ENCODE measurements at places on chromosomes 4 and X.

DNA sequence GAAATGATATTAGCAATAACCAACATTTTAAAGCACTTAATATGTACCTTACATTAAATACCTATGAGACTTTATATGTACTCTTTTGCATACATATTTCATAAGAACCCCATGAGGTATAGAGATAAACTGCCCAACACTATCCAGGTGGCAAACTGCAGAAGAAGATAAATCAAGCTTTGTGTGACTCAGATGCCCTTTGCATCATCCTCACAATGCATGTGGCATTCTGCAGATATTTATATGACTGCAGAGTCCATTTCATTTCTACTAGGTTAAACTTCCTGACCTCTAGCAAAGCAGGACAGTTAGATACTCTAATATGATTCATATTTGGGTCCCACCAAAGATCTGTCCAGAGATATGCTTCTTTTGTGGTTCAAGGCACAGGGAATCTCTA is 85.6 kb upstream of the RASGEF1B start:
- no peak for DNase-seq

DNA sequence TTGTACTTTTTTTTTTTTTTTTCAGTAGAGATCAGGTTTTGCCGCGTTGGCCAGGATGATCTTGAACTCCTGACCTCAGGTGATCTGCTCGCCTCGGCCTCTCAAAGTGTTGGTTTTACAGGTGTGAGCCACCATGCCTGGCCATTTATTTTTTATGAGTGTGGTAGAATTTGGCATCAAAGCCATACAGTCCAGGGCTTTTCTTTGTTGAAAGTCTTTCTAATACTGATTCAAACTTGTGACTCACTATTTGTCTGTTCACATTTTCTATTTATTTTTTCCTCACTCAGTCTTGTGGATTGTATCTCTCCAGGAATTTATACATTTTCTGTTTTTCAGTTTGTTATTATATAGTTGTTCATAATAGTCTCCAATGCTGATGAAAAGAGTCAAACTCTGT is 66.5 kb upstream of the SPIN4 start:
- DNase-seq = no peak

DNA sequence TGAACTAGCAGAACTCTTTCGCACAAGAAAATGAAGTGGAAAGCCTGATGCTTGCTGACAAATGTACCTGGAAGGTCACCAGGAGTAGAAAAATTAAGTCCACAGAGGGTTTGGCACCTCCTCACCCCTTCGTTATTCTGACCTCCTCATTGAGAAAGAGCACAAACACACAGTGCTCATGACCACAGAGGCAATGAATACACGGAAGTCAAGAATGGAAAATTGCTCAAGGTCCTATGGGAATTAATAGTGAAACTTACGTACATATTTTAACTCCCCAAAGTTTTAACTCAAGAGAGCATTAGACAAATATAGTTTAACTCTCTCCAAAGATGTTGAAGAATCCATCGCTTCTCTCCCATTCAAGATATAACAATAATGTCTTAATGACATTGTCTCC is 83.6 kb upstream of the CAMK2D start:
- DNase-seq = no peak

DNA sequence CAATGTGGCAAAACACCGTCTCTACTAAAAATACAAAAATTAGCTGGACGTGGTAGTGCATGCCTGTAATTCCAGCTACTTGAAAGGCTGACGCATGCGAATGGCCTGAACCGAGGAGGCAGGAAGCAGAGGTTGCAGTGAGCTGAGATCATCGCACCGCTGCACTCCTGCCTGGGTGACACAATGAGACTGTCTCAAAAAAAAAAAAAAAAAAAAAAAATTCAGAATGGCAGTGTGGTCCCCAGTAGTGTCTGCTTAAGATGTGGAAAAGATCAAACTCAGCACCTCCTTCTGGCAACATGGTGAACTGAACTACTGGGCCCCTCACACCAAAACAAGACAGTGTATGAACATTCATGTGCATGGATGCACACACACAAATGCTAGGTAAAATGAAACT is 32.2 kb downstream of the SMS start:
- DNase-seq = peak; percentile 47

DNA sequence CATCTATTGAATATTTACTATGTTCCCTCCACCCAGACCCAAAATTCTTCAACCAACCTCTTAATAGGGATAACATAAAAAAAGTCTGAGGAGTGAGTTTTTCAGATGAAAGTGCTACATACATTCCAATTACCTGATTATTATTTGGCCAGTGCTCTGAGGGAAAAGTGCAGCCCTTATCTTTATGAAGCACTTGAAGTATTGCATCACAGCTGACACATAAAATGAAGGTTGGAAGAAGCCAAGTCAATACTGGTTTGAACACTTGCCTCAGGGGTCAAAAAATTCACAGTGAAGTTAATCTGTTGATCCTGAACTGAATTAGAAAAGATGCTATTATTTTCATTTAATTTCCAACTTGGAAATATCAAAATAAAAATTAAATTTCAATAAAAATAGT is 498.9 kb downstream of the INPP4B start:
- no peak for DNase-seq

DNA sequence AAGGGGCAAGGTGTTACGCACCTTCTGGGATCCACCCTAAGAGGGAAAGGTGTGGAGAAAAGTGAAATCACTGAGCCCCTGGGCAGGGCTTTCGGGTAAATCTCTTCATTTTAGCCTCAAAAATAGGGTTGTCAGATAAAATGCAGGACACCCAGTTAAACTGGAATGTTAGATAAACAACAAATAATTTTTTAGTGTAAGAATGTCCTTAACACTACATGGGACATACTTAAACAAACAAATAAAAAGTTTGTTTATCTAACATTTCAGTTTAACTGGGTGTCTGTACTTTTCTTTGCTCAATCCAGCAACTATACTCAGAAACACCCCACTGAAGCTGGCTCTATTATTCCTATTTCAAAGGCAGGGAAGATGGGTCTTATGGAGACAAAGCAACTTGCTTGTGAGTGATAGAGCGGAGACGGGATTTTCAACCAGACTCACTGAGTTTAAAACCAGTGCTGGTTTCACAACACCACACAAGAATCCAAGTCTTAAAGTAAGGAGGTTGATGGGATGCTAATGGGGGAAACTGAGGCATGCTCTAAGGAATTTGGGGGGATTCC is 144.8 kb upstream of the RBPJ start:
- no peak for DNase-seq

- DNase-seq = no peak
These were observed 668.7 kb upstream of the EPHA5 start for GRCh38 chr4:66339007-66339406.

- no peak for DNase-seq
These were observed 242.1 kb upstream of the ZCCHC13 start for GRCh38 chrX:74061879-74062278.

DNA sequence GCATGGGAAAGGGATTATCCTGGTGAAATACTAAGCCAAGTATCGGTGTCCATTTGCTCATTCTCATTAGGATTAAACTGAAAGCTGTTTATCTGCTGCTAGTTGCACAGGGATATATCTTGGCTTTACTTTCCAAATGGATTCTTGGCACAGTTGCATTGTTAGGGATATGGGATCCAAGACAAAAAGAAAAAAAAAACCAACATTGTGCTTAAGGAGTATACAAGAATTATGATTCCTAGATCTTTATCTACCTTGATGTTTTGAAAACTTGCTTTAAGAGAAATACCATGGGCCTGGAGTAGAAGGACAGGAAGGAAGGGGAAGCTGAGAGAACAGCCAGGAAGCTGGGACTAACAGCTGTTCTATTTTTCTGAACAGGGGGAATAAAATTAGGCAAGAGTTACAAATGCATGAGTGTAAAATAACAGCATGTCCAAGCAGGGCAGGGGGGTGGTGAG is 107.6 kb downstream of the ATXN3L start:
- no peak for DNase-seq

DNA sequence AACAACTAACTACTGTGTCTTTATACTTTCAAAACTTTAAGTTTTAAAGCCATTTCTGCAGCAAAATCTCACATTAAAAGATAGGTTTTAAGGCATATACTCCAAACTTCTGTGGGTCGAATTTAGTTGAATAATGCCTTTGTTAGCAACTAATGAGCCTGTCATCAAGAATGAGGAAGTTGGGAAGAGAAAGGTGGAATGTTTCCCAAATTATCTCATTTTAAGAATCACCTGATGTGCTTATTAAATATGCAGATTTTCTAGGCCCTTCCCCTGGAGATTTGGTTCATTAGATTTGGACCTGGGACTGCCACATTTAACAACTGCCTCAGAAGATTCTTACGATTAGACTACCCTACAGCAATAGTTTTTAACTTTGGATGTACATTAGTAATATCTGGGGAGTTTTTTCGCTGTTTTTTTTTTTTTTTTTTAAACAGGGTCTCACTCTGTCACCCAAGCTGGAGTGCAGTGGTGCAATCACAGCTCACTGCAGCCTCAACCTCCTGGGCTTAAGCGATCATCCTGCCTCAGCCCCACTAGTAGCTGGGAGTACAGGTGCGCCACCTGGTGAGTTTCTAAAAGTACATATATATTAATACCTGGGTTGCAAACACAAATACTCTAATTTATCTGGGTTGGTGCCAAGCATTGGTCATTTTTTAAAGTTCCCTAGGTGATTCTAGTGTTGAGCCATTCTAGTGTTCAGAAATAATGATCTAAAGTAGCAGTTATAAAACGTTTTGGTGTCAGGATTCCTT is 16.1 kb upstream of the TASL start:
- DNase-seq = peak; percentile 12

- DNase-seq = no peak
These were observed 272.5 kb downstream of the SHOX start for GRCh38 chrX:903116-903515.

GRCh38 chr4:134019657-134020056 is 181.9 kb downstream of the PABPC4L start:
- no peak for DNase-seq

DNA sequence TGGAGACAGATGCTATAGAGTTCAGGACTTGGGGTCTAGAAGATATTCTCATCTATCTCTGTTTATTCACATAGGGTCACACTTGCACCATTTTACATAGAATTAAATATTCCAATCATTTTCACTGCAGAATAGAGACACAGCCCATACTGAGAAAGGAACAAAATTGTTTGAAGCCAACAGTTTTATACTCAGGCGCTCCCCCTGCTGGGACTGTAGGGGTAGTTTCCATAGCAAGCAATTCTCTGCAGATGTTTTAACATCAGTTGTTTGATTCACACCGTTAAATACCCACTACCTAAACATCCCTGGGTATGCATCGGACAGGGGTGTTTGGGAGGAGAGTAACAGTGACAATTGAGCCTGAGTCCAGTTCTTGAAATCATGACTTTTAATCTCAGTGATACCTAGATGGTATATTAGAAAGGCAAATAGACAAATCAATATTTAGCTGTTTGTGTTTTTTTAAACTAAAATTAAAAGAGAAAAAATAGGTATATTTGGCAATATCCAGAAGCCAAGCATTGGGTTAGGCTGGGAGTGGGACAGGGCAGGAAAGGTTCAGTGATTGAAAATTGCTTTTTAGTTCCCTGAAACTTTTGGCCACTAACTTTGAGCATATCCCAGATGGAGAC is 33.8 kb downstream of the LONRF3 start:
- DNase-seq = peak; percentile 4

DNA sequence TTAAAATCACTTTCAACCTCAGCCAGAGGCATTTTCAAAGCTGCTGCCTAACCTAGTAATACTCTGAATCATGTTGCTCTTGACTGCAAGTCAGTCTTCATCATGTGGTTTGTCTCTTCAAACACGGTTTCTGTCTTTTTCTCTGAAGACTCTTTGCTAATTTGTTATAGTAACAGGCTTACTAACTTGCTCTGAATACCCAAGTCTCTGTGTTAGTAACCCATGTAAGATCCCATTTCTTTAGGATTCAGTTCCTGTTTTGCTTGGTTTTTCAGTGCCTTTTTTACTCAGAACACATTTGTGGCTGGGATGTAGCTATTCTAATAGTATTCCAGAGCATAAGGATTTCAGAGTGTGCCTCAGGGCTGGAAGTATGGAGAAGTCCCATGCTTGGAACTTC is 1450.6 kb upstream of the IGFBP7 start:
- DNase-seq = no peak

- no peak for DNase-seq
These were observed 11.0 kb upstream of the IDS start for GRCh38 chrX:149515954-149516602.

DNA sequence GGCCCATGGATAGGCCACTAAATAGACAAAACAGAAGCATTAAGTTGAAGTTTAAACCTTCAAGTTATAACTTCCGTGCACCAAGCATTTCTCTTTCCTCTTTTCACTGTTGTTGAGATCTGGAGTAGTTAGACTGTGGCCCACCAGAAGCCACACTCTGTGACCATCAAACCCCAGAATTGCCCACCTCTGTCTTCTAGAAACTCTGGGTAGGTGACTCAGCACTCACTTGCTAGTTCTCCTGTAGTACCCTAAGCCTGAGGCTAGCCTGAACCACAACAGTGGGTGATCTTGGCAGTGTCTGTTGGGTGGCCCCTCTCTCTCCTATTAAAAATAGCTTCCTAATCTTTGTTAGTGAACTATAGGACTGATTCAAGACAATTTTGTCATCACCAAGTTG is 24.6 kb upstream of the CD40LG start:
- peak; percentile 29 for DNase-seq

GRCh38 chr4:106304632-106305031 is 11.4 kb downstream of the TBCK start:
- DNase-seq = no peak

DNA sequence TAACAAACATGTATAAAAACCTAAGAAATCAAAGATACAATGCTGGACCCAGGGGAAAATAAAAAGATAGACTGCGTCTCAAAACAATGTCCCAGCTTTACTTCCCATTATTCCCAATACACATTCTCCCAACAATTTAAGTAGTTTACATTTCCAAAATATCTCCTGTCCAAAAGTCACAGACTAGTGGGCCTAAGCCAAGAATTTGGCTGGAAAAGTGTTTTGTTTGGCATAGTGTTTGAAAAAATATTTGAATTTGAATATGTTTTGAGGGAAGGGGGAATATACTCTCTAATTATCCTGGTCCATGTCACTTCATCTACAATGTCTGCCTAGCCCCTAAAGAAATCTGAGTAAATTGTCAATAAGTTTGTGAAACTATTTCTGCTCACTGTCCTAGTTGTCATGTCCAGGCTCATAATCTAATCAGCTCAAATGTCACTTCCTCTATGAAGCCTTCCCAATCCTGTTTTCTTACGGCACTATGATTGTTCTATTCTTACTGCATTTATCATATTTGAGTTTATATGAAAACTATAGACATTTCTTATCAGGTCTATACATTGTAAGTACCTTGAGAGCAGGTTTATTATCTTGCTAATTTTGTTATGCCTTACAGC is 74.4 kb downstream of the SEC24D start:
- no peak for DNase-seq

GRCh38 chrX:16786791-16787735 is 797 bp downstream of the TXLNG start:
- DNase-seq = peak; percentile 12

DNA sequence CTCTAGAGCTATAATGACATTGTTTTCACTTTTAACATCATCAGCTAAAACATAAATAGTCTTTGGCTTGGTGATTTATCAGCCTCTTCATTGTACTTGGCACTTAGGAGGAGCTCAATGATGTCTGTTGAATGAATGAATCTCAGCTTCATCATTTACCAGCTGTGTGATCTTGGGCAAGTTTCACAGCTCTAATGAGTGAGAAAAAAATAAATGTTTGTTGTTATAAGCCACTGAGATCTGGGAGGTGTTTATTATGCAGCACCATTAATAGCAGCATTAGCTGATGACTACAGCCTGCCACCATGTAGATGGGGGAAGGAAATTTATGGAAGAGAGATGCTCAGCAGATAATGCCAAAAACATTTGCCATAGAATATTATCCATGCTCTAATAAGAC is 63.6 kb upstream of the C1QTNF7 start:
- DNase-seq = no peak
